ENCODE measurements at places on chromosomes 5 and 9.

- no peak for DNase-seq
Observed at GRCh38 chr5:130386155-130386554, 481.9 kb downstream of the CHSY3 start.

DNA sequence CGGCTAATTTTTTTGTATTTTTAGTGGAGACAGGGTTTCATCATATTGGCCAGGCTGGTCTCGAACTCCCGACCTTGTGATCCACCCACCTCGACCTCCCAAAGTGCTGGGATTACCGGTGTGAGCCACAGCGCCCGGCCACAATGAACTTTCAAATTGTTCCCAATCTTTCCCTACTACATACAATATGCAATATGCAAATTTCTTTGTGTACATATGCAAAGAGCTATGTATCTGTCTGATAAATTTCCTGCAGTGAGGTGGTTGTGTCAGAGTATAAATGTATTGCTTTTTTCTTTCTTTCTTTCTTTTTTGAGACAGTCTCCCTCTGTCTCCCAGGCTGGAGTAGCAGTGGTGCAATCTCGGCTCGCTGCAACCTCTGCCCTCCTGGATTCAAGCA is 48.8 kb upstream of the PLPP1 start:
- no peak for DNase-seq

GRCh38 chr5:158119961-158120723 is 261.2 kb upstream of the CLINT1 start:
- no peak for DNase-seq

DNA sequence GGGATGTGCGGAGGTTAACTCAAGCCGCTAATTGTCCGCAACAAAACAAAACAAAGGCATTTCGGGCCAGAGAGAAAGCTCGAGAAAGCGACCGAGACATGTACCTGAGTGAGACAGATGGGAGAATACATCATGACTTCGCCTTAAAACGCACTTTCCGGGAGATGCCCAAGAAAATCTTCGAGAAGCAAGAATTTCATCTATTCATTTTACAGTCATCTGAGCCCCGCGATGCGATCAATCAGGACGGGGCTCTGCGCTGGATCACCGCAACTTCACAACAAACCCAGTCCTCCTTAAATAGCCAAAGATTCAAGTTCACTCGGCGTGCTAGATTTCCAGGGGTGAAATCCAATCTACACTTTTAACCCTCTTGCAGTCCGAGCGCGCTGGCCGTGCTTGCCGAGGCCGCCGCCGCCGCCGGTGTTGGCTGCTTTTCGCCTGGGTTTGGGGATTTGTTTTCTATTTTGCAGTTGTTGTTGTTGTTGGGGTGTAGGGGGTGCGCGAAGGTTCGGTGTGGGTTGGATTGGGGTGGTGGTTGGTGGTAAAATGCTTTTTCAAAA is 482 bp downstream of the NFIB start:
- no peak for DNase-seq

DNA sequence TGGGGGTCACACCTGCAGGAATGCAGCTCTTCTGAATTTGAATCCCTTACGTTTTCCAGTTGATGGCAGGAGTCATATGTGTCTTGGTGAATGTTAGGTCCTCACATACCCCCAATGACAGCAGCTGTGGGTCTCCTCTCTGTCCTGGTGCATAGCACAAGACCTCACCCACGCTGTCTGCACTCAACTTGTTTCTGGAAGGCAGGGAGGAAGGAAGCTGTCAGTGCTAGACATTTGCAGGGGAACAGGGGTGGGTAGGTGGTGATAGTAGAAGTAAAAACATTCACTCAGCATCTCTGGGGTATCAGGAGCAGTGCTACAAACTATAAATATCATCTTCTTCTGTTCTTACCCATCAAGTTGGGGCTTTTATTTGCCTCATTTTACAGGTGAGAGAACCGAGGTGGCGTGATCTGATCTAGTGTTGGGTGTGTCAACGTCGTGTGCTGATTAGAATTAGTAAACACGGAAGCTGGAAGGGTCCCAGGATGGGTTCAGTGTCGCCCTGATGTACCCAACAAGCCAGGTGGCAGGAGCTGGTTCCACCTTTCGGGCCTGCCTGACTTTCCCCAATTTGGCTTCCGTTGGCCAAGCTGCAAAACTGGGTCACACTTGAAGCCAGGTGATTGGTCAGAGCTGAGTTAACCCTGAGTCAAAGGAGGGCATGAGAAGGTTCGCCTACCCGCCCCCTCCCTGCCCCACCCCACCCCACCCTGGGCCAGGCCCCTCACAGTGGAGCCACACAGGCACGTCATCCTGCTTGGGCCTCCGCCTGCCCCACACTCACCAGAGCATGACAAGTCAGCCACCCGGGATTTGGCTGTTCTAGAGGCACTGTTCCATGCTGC is 15.8 kb downstream of the ERGIC1 start:
- no peak for DNase-seq

DNA sequence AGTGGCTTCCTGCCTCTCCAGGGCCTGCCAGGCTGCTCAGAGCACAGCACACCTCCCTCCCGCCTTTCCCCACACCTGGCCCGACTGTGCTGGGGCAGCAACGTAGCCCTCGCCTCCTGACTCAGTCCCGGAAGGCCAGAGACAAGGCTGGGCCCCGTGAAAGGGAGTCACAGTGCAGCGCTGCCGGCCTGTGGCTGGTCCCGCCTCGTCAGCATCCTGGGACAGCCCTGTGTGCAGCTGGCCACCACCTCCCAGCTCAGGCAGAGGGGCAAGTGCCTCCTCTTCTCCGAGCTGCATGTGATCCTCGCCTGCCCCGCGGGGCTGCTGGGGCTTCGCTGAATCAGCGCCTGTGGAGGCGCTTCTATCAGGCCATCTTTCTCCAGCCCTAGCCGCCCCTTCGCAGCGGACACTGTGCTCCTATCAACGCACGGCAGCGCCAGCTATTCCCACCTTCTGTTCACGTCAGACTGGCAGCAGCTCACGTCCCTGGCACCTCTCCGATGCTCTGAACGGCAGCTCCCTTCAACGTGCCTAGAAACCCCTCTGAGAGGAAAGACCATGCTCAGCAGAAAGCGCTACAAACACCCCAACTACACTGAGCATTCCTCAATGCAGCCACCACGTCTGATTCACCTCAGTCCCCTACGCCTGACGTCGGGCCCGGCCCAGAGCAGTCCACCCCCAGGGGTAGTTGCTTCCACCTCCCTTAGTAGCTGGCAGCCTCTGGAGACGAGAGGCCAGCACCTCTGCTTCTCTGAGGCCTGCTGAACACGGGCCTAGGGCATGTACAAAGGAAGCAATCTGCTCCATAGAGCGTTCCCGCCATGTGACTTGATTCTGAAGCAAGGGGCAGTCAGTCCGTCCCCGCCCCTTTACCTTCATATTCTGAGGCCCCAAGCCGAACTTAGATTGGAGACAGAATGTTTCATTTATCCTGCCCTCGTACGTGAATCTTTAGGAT is 78.8 kb downstream of the GPR21 start:
- no peak for DNase-seq

GRCh38 chr9:104071589-104071988 is 22.5 kb upstream of the SMC2 start:
- DNase-seq: no peak

GRCh38 chr5:156409834-156410233 is 82.9 kb downstream of the SGCD start:
- no peak for DNase-seq

DNA sequence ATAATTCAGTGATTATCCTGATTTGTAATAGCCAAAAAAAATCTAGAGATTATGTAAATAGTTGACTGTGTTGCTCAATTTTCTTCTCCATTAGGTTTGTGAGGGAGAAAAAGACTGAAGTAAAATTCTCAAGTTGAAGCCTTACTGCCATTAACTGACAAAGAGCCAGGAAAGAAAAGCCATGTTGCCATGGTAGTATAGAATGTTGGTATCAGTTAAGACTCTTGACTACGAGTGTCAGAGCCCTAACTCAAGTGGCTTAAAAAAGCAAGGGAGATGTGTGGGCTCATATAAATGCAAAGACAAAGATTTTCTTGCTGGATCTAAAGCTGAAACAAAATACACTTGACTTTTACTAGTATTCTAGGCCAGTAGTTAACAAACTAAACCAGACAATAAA is 571.7 kb downstream of the KCTD16 start:
- DNase-seq: no peak

DNA sequence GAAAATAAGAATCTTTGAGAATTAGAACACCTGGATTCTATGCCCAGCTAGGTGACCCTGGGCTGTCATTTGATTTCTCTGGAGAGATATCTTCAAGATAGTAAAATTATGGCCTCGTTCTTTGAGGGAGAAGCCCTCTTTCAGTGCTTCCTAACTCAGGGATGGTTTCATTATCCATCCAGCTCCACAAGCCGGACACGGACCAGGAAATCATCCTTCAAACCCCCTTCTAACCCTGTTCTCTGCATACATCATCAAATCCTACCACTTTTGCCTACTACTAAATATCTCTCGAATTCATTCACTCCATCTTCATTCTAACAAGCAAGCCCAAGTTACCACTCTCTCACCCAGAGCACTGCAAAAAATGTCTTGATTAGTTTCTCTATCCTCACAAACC is 57.2 kb downstream of the MAPKAP1 start:
- DNase-seq: no peak

DNA sequence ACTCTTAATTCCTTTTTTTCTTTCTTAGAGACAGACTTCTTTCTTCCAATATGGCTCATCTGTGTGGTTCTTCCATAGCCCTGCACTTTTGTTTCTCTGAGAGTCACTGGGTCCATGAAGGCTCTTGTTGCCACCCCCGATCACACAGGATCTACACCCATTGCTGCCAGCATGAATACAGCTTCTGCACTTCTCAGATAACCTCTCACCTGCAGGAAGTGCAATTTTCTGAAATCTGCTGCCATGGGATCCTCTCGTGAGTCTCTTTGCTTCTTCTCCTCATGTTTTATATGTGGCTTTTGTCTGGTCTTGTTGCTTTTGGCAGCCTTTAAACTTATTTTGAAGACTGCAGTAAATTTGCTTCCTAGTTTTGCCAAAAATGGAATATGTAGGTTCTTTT is 171.2 kb downstream of the TMEM167A start:
- DNase-seq: no peak

DNA sequence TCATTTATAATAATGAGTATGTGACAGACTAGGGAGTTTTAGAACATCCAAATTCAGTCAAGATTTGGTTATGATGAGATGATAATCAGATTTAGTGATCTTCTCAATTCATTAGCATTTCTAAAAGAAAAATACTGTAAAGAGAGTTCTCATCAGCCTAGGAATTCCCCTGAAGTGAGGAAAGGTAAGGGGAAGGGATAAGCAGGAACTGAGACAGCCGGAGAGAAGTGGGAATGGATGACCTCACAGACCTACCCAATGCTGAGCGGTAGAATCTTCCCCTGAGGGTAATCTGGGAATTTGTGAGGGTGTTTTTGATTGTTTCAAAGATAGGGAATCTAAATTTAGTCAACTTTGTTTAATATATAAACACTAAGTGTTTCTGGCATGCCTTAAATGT is 16.7 kb upstream of the GPBP1 start:
- DNase-seq: no peak

DNA sequence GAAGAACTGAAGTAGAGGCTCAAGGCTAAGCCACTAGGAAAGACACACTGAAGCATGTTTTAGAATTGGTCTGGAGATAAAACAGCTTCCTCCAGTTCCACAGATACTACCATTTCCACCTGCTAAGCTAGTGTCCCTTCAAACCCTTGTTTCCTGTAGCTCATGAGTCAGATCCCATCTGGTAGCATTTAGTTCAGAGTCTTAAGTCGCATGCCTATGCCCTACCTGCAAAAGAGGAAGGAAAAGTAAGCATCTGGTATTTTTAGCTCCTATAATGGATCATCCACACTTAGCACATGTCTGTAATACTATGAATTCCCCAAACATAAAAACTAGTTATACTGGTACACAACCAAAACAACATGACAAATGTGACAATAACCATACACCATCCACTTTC is 92.1 kb downstream of the CDKN2A start:
- no peak for DNase-seq

DNA sequence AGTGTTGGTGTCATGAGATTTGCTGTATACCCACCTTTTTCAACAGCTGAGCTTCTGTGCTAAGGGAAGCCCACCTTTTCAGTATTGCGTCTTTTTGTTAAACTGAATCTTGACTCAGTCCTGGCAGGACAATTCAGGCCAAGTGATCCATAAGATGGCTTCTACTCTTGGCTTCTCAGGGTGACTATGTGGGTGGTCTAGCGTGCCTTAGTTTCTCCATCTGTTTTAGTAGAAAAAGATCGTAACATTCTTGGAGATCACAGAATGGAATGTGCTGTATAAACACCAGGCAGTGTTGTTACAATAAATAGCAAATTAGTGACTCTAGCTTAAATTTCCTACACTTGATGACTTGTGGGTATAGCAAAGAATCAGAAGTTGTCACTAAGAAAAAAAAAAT is 66.6 kb downstream of the PCSK5 start:
- no peak for DNase-seq

- no peak for DNase-seq
Observed at GRCh38 chr9:70405808-70406433, 8.5 kb downstream of the KLF9 start.

DNA sequence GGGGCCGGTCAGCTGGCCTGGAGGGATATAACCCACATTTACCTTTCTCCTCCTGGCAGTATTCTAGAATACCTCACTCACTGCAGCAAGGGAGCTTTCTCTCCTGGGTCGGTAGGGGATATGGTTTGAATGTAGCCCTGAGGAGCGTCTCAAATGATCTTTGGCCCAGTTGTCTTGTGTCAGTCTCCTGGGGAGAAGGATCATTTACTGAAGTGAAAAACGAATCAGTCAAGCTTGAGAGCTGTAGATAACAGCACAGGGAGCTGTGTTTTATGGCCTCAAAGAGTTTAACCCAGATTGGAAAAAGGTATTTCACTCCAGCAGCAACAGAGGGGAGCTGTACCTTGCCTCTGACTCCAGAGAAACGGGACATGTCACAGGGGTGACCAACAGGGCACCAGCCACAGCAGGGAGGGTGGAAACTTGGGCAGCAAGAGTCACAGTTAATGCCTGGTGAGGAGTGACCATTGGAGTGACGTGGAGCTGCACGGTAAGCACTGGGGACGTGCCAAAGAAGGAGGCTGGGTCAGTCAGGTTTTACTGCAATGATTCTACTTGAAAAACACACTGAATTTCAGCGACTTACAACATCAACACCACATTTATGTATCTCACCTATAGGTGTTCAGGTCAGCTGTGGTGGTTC is 29.8 kb upstream of the ZFR start:
- DNase-seq: no peak

DNA sequence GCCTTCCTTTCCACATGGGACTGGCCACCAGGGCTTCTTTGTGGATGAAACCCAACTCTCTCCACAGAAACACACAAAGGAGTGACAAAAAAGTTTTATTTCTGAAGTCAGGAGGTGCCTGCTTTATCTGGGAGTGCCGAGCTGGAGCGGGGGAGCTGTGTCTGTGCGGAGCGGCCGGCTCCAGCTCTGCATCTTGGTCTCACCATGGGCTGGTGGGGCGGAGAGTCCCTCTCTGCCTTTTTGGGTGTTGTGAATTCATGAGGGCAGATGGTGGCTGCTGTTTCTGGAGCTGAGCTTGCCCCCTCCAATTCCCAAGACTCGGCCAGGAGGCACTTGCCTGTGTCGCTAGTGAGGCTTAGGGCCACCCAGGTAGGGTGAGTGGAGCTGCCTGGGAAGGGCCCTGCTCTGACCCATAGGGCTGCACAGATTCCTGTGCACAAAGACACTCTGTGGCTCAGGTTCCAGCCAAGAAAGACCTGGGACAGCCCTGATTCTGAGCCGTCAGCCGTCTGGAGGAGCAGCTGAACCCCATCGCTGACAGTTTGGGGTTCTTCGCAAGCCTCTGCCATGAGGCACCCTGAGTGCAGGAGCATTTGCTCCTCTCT is 1.4 kb downstream of the DBH start:
- no peak for DNase-seq

Data from stimulated activated CD8-positive, alpha-beta memory T cell treated with anti-CD3 and anti-CD28 coated beads, Interleukin-7, amount 100 ng/mL, for 4 hours (primary cell).